ENCODE measurements at places on chromosomes 1 and 21.

GRCh38 chr1:27804791-27805190, 25.8 kb upstream of the PPP1R8 start:
- no peak for DNase-seq

GRCh38 chr1:76274302-76274701, 199.8 kb downstream of the ST6GALNAC3 start:
- no peak for DNase-seq

DNA sequence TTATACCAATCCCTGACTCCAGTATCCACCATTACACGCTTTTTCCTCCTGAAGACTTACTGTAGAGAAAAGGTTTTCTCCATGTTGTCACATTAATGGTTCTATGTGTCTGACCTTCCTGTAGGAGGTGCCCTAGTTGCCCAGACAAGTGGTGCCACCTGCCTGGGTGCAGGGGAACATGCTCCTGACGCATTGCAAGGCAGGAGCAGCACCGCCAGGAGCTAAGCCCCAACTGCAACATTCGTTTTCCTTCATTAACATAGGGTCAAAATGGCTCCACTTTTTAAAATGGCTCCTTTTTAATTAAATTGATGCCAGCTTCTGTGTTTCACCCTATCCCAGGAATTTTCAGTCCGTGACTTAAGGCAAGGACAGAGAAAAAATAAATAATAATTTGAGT, 220.1 kb upstream of the SAMSN1 start:
- DNase-seq, result no peak

- no peak for DNase-seq
Measured at GRCh38 chr1:214702556-214702955, 99.6 kb downstream of the CENPF start.

DNA sequence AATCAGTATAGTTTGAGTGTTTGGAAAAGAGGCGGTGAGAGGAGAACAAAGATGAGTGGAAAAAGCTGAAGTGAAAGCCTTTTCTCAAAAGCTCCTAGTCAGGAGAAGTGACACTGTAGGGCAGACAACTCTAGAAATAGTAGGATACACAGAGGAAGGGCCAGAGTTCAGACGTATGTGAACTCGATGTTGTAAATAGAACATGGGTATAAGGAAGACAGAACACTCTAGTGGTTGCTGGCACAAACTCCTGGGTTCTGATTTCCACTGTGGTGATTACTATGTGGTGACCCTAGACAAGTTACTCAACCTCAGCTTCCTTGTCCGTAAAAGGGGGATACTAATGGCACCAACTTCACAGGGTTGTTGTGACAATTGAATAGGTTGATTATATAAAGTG, 30.2 kb upstream of the MGST3 start:
- DNase-seq, result no peak

DNA sequence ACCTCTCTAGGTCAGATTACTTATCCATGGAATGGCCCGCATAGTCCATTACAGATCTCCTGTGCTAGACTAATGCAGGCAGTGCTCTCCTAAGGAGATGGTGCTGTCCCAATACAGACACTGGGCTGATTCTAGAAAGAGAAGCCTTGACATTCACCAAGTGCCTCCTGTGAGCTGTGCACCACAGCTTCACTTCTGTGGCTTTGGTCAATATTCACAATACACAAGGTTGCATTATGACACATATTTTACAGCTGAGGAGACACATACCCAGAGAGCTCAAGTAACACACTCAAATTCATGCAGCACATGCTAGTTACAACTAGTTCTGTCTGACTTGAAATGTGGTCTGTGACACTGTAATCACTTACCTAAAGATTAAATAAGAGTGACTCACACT, 59.4 kb upstream of the LRRC8B start:
- DNase-seq, result no peak

- no peak for DNase-seq
Measured at GRCh38 chr1:111705841-111706240, 33.4 kb downstream of the INKA2 start.

GRCh38 chr1:50246869-50247268, 138.1 kb downstream of the ELAVL4 start:
- DNase-seq, result no peak

DNA sequence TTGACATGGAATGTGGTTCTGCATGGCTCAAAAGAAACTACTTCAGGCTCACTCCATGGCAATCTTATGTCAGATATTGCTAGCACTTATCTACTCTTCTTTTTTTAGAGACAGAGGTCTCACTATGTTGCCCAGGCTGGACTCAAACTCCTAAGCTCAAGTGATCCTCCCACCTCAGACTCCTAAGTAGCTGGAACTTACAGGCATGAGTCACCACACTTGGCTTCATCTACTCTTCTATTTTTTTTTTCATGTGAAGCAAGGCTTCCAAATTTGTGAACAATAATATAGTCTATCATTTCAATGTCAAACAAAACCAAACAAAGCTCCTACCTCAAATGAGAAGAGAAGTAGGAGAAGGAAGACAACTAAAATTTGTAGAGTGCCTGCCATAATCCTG, 7.5 kb upstream of the PSEN2 start:
- DNase-seq, result no peak

DNA sequence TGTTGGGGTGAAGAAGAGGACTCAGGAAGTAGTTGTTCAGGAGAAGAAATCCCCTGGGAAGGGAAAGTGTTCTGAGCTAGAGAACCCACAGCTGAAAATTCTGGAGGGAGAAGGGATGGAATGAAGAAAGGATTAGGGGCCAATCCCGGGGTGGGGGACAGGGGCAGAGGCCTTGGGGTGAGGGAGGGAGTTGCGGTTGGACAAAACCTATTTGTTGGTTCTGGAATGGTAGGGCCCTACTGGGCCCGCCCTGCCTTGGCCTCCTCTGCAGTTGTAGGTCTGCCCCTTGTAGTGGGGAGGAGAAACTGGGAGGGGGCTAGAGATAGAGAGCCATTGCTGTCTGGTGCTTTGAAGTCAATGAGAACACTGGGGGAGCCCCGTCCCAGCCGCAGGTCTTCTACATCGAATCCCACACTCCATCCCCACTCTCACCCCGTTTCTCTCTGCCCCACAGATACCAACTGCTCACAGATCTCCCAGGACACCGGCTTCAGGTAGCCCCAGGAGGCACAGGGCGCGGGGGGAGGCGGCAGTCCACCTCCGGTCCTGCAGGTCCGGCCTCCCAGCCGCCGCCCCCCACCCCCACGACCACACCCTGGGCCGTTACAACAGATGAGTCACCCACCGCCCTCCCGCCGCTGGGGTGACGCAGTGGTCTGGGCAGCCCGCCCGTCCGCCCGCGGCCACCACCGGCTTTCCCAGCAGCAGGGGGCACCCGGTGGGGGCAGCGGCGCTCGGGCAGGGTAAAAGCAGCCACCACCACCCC, 1.1 kb downstream of the TAGLN2 start:
- peak; percentile 38 for DNase-seq

DNA sequence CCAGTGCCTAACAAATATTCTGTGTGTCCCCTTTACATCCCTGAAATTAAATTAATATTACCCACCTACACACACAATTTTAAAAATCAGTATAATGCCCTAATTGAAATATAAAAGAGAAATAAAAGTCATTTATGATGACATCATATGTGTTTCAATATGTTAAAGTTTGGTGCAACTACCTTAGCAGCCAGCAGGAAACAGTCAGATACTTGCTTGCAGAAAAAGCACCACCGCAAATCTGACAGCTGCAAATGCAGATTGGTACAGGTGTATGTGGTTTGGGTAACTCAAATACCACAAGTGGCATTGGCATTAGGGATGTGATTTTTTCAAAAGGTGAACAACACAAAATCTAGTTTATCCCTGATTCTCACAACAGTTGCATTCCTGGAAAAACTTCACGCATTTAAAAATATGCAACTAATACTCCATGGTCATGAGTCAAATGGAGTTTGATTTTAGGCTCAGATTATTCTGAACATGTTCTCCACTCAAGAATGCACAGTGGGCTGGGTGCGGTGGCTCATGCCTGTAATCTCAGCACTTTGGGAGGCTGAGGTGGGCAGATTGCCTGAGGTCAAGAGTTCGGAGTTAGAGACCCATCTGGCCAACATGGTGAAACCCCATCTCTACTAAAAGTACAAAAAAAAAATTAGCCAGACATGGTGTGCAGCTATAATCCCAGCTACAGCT, 106.3 kb downstream of the EDEM3 start:
- no peak for DNase-seq

DNA sequence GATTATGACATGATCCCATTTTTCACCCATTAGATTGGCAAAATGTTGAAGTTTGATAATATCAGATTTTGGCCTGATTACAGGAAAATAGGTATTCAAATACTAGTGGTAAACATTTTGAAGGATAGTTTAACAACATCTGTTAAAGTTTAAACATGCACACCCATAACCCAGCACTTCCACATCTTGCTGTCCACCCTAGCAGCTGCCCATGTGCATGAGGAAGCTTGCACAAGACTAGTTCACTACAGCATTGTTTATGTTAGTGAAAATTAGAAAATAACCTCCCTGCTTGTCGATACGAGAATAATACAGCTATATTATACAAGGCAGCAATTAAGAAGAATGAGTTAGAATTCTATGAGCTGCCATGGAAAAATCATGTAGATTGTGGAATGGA, 127.6 kb downstream of the C1orf21 start:
- no peak for DNase-seq

DNA sequence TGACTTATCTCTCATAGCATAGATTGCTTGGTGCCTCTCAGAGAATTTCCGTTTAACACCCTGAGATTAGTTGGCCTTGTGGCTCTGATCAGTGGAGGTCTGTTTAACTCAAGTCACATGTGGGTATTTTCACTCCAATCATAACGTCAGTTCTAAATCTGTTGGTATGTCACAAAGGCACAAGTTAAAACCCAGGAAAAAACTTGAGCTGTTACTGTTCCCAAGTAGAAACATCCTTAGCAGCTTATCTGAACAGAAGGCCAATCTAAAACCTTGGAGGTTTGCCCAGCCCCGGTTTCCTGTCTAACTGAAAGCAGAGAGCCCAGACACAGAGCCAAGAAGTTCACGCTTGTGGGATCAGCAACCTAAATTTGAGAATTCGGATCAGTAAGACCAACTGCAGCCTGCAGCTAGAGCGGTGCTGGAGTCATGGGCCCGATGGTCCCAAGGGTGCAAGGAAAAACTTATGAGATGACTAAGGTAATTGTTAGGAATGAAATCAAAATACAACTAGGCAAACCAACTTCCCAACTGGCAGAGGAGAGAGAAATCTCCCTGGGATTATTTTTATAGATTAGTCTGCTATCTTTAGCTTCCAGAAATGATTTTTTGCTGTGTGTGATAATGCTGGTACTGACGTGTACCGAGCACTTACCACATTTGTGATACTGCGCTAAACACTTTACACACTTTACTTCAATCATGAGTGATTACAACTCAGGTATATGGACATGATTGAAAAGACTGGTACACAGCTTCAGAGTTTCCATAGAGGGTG, 90.2 kb upstream of the C1orf21 start:
- no peak for DNase-seq

GRCh38 chr1:201539561-201540431, 869 bp downstream of the NAV1 start:
- DNase-seq, result no peak

DNA sequence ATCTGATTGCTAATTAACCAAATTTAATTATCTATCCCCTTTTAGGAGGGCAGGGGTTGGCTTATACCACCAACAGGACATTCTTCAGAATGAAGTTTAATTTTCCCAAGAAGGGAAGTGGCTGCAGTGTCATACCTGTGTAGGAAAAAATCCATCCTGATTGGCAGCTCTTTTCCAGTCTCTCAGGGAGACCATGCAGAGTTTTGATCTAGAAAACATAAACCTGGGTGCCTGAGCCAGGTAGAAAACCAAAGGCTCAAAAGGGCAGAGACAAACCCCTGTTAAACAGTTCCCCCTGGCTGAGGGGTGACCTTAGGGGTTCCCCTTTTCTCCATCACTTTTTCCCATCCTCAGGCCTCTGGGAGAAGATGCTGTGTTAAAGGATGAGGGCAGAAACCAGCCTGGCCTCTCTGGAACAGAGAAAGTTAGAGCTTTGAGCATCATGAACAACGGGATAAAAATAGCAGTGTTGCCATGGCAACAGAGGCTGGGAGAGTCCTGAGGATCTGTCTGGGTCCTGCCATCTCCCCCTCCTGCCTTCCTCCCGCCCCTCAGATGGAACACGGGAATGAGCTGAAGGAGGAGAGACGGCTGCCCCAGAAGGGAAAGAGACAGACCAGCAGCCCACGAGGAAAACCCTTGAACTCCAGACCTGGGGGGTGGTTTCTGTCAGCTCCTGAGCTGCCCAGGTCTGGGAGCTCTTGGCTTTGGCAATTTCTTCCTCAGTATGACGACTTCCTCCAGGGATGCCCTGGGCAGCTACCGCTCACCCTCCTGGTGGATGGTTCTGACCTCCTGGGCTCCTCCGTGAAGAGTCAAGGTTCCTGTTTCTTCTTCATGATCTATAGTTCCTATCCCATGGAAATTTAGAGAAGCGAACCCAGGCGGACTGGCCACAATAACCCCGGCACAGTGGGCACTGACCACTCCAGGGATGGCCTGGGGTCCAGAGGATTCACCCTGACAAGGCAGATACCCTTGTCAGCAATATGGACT, 14.0 kb upstream of the LEMD1 start:
- DNase-seq, result no peak

DNA sequence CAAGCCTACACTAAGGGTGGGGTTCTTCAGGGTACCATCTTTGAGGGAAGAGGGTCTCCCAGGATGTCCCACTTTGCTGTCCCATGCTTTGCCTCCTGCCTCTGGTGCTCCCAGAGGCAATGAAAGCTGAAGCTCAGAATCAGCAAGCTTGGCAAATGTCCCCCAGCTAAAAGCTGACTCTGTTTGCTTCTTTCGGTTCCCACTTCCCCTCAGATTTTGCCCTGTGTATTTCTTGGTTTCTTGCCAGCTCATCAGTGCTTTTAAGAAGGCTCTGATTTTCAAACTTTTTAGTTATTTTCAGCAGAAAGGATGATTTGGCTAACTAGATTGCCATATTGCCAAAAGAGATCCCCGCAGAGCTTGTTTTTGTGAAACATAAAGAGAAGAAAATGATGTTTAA, 33.1 kb upstream of the COG2 start:
- DNase-seq, result no peak

GRCh38 chr1:113185463-113186104, 112.6 kb downstream of the LRIG2 start:
- DNase-seq, result no peak

DNA sequence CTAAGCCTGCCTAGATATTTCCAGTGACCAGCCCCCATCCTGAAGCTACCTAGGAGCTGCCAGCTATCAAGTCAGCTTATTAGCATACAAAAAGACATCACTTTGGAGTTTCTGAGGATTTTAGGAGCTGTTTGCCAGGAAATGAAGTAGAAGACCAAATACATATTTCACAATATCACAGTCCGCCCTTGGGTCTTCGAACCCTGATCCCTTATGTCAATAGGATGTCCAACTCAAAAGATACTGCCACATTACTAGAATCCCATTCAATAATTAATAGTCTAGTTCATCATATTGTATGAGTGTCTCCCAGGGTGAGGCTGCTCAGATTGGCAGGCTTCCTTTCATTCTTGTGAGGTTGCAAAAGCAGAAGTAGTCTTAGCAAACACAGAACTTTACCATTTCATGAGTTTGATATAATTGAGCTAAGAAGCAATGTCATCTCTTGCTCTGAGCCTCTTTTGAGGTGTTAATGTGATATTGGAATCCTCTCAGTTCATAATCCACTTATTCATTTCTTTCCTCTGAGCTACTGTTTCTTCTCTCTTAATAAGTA, 13.6 kb downstream of the IPO9 start:
- DNase-seq, result no peak

GRCh38 chr1:244113532-244114320, 62.6 kb downstream of the ZBTB18 start:
- no peak for DNase-seq

Measured in activated CD8-positive, alpha-beta memory T cell treated with anti-CD3 and anti-CD28 coated beads for 1 hour (primary cell).